ENCODE measurements at places on chromosomes 7 and 10. TPM values are rescaled to one million over a fixed set of nuclear protein-coding genes. Genes with fewer than 3 reads are reported as not detected.

- DNase-seq = no peak
Measured at GRCh38 chr7:90688810-90689209, 92.7 kb downstream of the CDK14 start.

- DNase-seq = no peak
Measured at GRCh38 chr10:102412293-102412692, 6.3 kb downstream of the PSD start.

GRCh38 chr7:122135275-122135674, 8.8 kb downstream of the AASS start:
- no peak for DNase-seq

DNA sequence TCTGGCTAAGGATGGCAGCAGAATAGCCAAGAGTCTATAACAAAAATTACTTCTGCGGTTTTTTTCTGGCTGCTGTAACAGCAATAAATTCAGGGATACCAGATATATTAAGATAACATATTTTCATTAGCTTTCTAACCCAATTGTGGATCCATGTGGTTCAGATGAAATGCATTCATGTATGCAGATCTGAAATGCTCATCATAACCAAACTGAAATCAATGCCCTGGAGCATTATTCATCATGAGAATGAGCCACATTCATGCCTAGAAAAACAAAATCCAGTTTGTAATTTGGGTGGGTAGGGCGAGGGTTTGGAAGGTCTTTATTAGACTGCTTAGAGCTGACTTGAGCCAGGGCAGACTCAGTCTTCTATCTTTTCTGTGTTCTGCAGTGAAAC, 69.8 kb upstream of the SEMA3A start:
- no peak for DNase-seq

DNA sequence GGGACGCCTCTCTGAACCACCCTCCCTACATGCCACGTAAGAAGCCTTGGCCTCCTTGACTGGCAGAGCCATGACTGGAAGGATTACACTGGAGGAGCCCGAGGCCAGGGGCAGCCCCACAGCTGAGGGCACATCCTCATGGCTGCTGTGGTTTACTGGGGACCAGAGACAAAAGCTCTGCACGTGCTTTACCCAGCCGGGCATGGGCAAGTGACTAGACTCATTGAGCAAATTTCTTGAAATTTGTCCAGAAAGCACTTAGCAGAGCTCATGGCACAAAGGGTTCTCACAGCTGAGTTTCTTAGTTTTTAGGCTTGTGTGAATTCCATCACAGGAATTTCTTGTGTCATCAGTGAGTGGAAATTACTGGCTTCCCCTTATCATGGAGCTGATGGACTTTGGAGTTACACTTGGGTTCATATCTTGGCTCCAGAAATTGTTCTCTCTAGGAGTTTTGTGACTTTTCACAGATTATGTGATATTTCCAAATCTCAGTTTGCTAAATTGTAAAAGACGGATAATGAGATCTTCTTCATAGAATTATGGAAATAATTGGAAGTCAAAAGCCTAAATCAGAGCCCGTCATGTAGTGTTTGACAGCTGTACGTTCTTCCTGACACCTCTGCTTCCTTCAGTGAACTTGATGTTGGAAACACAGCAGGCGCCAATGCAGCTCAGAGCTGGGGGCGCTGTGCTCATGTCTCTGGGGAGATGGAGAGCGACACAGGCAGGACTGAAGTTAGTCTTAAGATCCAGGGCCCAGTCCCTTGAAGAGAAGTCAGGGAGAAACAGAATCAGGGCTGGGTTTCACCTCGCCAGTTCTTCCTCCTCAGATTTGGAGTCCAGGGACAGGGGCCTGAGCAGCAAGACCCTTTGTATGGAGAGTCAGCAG, 47.7 kb upstream of the MGAM2 start:
- DNase-seq = peak; percentile 26

The CALML5 gene
- polyA plus RNA-seq = not detected

The SORBS1 gene
- polyA plus RNA-seq = 21.1 TPM

The CNNM1 gene
- polyA plus RNA-seq = 2.2 TPM

The RAMP3 gene
- polyA plus RNA-seq = 13.2 TPM

The ZNF804B gene
- polyA plus RNA-seq = not detected

The NPSR1 gene
- polyA plus RNA-seq = not detected

The PCLO gene
- 20.3 TPM for polyA plus RNA-seq

The ARMC3 gene
- 1.6 TPM for polyA plus RNA-seq

The HYAL4 gene
- not detected for polyA plus RNA-seq

The MYL10 gene
- not detected for polyA plus RNA-seq

The NET1 gene
- 44.3 TPM for polyA plus RNA-seq
